ENCODE measurements at places on chromosomes 5 and 9.

DNA sequence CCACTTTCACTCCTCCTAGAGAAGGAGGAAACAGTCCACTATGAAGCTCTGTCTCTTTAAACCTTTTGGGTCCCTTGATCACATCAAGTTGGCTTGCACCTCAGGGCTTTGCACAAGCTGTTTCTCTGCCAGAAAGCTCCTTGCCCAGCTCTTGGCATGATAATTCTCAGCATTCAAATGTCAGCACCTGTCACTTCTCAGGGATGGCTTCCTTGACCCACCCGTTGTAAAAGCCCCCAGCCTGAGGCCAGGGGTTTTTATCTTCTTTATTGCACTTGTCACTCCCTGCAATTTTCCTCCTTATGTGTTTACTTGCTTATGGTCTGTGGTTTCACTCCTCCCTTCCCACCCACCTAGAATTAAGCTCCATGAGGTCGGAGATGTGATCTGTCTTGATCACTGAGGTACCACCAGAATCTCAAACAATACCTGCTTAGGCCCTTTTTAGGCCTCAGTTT lies 200.7 kb upstream of the TBC1D2 start:
- DNase-seq: no peak

DNA sequence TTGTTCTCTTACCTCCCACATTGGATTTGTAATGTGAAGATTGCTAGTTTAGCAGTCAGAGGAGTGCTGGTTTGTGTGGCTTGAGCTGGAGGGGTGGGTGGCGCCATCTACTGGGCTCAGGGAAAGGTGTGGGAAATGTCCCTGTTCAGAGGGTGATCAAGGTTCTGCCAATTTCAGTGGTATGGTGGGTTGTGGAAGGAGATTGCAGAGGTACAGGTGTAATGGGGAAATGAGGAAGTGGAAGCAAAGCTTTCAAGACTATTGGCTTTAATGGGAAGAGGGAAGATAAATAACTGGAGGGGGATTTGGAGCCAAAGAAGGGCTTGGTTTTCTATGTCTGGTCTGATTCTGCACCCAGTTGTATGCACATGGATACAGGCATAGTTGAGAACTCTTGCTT lies 76.4 kb downstream of the OSMR start:
- DNase-seq: no peak

DNA sequence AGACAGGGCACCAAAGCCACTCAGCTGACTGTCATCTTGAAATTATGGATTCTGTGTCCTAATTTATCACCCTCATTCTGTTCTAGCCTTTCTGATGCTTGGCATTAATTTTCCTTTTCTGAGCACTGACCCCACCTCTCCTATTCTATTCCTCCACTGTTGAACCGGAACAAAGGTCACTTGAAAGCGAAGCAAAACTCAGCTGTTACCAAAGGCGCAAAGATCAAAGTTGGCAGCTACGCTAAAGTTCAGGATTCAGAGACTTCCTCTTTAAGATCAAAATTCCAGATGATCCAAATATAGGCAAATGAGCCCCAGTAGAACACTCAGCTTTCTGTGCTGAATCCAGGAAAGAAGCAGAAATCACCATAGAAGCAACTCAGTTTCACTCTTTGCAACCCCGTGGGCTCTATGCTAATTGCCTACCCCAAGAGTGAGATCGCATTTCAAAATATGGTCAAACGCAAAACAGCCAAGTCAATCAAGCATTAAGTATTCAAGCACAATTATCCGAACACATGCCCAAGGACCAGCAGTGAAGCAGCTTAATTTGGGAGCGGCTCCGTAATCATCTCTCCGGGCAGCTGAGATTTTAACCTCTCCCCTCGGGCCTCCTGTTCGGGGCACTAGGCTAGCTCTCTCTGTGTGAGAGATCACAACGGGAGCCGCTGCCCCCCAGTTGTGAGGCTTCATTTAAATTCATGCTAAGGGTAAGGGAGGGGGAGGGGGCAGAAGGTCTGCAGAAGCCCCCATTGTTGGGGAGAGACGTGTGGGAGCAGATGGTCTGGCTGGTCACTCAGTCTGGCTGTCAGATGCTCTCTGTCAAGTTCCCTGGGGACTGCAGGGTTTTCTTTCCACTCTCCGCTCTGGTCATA lies 288.6 kb downstream of the ELAVL2 start:
- no peak for DNase-seq

DNA sequence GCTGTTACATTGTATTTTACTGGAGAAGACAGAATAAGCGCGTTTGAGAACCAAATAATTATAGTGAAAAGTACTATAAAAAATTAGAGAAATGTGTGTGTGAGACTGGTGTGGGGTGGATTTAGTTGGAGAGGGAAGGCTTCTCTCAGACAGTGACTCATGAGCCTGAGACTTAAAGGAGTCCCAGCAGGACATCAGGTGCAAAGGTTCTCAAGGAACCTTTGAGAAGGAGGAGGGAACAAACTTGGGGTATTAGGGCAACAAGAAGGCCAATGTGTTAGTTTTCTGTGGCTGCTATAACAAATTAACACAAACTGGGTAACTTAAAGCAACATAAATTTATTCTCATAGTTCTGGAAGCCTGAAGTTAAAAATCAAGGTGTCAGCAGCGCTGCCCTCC lies 4.9 kb downstream of the DDX4 start:
- DNase-seq: no peak

DNA sequence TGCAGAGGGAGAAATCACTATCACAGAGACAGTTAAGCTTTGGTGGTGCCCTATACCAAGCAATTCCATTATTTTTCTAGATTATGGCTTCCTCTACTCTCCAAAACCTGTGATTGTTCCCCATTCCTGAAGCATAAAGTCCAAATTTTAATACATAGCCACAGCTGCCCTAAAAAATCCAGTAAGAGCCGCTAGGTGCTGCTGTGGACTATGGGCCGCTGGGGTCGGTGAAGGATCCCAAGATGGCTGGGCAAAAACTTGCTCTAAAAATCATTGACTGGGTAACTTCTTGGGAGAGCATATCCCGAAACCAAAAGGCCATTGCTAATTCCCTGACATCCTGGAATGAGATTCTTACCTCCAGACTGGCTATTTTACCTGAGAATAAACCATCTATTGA lies 245.3 kb downstream of the NFIB start:
- DNase-seq: no peak

GRCh38 chr5:74519161-74519571 lies 121.4 kb downstream of the ENC1 start:
- DNase-seq: no peak

DNA sequence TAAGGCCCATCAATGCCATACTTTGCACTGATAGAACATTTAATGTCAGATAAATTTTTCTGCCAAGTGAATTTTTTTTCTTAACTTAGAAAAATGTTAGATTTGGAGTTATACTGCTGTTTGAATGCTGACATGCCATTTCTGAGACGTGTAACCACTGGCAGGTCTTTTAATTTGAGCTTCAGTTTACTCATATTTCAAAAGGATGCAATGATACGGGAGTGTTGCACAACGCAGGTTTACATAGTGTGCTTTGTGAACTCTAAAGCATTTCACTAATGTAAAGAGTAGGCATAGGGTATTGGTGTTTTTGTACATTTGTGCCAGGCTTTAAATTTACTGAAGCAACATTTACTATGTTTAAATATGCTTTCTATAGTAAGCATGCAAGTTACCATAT lies 4.2 kb downstream of the ZBTB43 start:
- DNase-seq: no peak

- DNase-seq: no peak
Observed at GRCh38 chr5:72282878-72283277, 37.2 kb downstream of the MRPS27 start.

DNA sequence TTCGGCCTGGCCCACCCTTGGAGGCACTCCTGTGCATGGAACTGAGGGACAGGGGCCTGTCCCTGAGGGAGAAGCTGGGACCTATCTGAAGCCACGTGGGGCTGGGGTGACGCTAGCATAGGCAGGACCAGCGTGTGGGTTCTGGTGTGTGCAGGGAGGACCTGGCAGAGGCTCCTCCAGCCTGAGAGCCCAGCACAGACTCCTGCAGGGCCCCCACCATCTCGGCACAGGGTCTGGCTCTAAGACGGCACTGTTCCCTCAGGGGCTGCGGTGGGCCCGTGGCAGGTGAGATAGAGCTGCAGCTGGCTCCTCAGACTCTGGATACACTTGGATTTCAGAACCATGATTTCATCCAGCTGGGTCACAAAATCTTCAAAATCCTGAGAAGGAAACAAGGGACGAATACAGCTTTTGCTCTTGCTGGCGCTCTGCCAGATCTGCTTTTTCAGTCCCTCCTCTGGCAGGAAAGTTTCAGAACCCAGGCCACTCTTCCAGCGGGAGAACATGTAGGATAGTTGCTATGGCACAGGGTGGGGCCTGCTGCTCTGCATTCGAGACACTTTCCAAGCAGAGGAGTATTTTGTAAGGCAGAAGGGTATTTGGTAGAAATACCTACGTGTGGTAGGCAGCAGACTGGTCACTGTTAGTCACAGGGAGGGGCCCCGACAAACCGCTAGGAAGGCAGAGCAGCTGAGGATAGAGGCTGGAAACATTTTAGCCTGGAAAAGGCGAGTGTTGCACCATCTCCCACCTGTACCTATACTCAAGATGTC lies 74.7 kb downstream of the KIF24 start:
- no peak for DNase-seq

DNA sequence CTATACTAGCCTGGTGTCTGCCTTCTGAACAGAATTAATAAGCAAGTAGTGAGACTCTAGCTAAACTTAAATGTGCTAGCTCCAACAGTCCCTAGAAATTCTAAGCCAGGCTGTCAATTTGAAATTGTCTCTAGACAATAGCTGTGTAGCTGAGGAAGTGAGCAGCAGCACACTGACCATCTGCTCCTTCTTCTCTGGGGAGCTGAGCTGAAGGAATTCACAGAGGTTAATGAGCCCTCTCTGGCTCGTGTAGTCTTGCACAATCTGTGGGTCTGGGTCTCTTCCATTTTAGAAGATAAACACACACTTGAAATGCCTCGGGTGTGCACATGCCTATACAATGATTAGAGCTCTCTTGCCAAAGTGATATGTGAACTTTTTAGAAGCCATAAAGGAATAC lies 63.5 kb upstream of the BARX1 start:
- no peak for DNase-seq

DNA sequence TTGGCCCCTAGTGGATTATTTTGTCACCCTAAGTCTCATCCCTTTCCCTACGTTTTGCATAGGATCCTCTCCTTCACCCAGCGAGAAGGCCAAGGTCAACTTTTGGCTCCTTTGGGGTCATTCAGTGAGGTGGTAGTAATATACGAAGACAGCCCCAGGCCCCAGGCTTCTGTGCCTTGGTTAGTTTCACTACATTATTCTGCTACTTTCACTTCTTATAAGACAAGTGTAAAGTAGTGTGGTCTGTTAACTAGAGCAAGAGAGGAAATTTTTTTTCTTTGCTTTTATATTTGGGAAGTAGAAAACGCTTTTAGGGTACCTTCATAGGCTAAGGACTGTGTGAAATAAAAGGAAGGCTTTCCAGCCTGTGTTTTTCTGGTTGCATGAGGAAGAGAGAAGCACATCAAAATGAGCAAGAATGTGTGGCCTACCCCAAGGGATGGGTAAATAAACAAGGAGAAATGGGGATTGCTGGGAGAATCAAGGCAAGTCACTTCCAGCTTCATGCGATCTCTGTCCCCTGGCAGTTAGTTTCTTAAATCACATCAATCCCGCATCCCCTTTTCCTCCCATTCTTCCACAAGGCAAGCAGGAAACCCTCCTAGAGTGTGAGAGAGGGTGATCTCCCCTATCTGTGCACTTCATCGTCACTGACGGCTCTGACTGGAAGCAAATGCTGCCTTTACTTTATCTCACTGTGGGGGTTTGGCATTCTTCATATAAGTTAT lies 677.0 kb upstream of the WWC1 start:
- no peak for DNase-seq

GRCh38 chr5:80481019-80481893 lies 6.6 kb upstream of the FAM151B start:
- no peak for DNase-seq

DNA sequence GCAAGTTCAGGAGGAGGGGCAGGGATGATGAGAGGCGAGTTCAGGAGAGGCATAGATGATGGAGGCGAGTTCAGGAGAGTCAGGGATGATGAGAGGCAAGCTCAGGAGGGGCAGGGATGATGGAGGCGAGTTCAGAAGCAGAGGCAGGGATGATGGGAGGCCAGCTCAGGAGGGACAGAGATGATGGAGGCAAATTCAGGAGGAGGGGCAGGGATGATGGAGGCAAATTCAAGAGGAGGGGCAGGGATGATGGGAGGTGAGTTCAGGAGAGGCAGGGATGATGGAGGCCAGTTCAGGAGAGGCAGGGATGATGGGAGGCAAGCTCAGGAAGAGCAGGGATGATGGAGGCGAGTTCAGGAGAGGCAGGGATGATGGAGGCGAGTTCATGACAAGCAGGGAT lies 17.8 kb upstream of the SPOCK1 start:
- DNase-seq: no peak

GRCh38 chr5:148540647-148541046 lies 113.7 kb downstream of the HTR4 start:
- no peak for DNase-seq

- no peak for DNase-seq
Observed at GRCh38 chr9:108549184-108549583, 306.6 kb downstream of the ACTL7B start.

DNA sequence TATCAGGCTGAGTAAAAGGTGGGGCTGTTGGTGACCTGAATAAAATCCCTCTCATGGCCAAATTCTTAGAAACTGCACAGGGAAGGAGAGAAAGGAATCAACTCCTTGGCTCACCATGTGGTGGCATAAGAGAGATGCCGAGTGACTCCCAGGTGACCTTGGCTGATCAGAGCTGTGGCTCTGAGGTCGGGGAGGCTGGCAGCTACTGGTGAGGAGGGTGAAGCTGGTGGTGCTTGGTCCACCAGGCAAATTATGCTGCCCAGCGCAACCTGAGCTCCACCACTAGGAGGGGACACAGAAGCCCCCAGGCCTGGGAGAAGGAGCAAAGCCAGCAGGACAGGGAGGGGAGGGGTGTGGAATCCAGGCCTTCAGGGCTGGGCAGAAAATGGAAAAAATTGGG lies 111.2 kb upstream of the IL12B start:
- DNase-seq: no peak

DNA sequence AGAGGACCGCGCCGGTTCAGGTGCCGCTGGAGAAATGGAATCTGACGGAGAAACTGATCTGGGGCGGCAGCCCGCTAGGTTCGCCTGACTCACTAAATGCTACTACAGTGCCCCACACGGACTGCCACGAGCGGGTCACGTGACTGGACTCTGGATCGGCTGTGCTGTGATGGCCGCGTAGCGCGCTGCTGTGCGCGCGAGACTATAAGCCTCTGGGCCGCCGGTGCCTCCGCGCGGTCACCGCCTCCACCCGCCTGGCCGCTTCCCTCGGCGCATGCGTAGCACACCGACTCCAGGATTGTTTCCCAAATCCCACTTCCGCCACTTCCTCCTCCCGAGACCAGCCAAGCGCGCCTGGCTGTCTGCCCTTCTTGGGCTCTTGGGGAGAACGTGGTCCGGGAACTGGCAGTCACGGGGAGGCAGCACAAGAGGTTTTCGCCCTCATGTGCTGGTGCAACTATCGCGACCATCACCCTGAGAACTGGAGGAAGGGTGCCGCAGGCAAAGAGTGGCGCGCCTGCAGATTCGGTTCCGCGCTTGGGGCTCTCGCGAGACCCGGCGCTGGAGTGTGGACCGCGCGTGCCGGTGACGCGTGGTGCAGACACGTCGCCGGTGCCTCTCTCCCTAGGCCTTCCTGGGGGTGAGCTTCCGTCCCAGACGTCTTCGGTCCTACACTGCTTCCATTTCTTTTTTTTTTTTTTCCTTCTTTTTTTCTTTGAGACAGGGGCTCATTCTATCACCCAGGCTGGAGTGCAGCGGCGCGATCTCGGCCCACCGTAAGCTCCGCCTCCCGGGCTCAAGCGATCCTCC lies 35.8 kb upstream of the GLDC start:
- DNase-seq: peak; percentile 50

All from cortex of kidney (tissue), 1 donor.